ENCODE measurements at places on chromosomes 3 and 15. TPM values are rescaled to one million over a fixed set of nuclear protein-coding genes. Genes with fewer than 3 reads are reported as not detected.

TRIM42 gene
- not detected for total RNA-seq

DNA sequence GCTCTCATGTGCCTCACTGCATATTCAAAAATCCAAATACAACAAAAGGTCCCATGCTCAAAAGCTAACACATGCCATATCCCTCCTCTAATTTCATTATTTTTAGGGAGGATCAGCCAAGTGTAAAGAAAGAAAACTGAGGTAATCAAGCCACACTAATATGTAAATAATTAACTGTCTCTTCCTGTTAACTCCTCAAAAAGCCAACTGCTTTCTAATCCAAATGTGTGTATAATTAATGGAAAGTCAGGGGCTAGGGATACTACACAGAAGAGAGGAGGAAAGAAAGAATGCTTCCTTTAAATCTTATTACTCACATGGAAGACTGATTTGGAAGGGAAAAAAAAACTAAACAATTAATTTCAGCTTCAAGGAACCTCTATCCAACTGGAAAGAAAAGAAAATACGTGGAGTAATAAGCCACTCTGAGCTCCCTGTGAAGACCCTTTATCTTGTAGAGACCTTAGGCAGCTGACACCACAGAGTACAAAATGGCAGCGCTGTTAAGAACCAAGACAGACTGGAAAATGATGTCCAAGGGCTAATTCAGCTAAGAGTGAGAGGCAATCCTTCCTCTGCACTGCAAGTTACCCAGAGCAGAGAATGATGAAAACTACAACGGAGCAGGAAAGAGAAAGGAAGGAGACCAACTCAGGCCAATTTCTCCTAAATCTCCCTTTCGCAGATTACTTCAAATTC, 56.8 kb downstream of the ZNF148 start:
- H3K27ac ChIP-seq = no peak overlapping the region
- H3K27me3 ChIP-seq = no peaks in the 10 kb centered on the region
- H3K4me3 ChIP-seq = no peak overlapping the region
- no peak for DNase-seq

ACAD11 gene
- total RNA-seq = 13.0 TPM

CCR8 gene
- total RNA-seq = 0.74 TPM

FANCD2OS gene
- total RNA-seq = not detected
